Activated CD4-positive, alpha-beta T cell treated with anti-CD3 and anti-CD28 coated beads, Interleukin-2, Interleukin-4, amounts not matched to agents 100 ng/mL and 50 ng/mL, durations not matched to agents 16 hours and 8 hours (primary cell): ENCODE measurements at places on chromosomes 4 and X.

- DNase-seq = peak; percentile 76
Observed at GRCh38 chrX:65667503-65668376, at the start of gene MSN. TSS of gene MSN (plus strand) at chrX:65667654. CDS start at chrX:65667842, 188 bp downstream.

DNA sequence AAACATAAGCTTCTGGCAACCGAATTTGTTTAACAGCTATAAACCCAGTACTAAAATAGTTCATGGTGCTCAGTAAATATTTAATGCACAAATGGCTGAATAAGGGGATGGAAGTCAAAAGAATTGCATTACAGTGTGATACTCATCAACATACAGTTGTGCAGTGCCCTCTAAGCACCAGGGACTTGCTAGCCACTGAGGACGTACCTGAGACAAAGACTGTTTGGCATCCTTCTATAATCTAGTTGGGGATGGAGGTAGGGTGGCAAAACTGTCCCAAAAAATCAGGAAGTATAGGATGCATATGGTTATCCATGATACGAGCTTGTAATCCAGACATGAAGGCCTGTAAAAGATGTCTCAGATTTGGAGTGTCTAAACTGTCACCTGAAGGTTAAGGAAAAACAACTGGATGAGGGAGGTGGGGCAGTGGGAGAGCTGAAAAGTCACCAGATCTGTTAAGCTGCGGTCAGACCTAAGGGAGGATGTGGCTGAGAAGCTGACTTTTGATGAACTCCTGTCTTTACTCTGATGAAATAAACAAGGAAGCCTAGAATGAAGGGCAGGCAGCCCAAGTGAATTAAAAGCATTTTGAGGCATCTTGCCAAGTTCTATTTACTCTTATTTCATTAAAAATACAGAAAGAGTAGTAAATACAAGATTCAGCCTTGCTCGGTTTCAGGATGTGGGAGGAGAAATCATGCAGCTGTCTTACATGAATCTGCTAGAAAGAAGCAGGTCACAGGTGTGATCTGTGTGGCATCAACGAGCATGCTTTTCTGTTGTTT is 12.0 kb upstream of the CD38 start:
- DNase-seq = peak; percentile 39

DNA sequence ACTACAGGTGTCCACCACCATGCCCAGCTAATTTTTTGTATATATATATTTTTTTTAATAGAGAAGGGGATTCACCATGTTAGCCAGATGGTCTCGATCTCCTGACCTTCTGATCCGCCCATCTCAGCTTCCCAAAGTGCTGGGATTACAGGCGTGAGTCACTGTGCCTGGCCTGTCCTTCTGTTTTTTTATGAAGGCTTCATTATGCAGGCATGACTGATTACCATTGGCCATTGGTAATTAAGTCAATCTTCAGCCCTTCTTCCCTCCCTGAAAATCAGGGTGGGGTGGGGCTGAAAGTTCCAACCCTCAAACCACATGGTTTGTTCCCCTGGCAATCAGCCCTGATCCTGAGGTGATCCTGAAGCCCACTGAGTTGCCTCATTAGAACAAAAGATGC is 336.9 kb downstream of the PTTG2 start:
- DNase-seq = no peak

DNA sequence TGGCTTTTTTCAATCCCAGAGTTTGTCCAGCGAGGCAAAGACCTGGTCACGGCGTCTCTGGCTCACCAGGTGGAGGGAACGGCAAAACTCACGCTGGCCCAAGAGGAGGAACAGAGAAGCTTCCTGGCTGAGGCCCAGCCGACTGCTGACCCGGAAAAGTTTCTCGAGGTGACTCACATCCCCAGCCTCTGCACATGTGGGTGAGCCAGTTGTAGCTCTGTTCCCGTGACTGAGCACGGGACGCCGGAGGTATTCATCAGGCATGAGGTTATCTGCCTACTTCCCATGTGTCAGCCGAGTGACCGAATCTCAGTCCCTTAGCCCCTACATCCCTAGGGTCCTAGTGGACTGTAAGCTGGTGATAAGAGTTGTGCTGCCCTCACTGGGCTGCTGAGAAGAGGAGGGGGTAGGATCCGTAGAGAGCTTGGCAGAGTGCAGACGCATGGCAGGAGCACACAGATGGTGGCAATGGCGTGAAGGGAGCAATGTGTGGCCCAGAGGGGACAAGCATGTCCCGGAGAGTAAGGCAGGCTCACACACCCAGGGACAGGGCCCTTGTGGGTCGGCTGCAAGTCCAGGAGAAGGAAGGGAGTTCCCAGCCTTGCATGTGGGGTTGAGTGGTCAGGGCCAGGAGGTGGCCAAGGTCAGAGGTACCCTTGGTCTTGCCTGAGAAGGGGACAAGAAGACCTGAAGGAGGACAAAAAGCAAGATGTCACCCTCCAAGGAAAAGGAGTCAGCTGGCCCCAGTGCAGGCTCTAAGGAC is 42.9 kb downstream of the EVC start:
- DNase-seq = no peak

DNA sequence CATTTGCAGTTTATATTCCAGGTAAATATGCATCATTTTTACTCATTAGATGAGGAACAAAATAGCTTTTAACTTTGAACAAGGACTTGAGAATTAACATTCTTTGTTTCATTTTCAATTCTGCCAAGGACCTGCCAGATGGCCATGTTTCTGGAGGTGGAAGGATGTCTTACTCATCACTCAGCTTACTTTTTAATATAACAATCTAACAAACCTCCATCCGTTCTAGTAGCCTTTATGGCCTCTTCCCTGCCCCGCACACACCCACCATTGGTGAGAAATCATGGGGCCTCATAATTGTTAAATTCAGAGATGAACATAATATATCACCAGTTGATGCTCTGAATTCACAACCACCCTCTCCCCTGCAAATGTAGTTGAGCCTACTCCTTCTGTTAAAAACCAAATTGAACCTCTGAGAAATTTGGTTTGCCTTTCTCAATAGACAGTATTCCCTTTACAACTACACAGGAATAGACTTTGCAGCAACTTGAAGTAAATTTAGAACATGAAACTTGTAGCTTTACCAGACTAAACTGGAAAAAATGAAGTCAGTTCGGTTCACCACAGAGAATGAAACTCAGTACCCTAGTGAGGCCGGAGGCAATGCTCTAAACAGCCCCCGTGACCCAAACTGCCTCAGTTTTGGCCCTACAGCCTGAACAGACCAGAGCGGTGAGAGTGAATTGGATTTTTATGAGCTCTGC is 50.1 kb upstream of the ACSL4 start:
- peak; percentile 19 for DNase-seq

- DNase-seq = no peak
Observed at GRCh38 chr4:84563002-84563401, 19.9 kb upstream of the CDS1 start.

GRCh38 chr4:68324519-68325262 is 25.2 kb downstream of the YTHDC1 start:
- no peak for DNase-seq

GRCh38 chr4:95472534-95472933 is 76.2 kb downstream of the UNC5C start:
- DNase-seq = no peak

- DNase-seq = peak; percentile 2
Observed at GRCh38 chrX:22520128-22520828, 247.6 kb downstream of the CBLL2 start.
